ENCODE measurements at places on chromosomes 7 and 10. TPM values are rescaled to one million over a fixed set of nuclear protein-coding genes. Genes with fewer than 3 reads are reported as not detected.

- no peaks in the 10 kb centered on the region for H3K27me3 ChIP-seq
- DNase-seq, result peak; percentile 64
- H3K4me1 ChIP-seq, result 0 out of 2 replicates have a peak, but pooled peaks cover 6% of the 10 kb centered on the region
- H3K4me3 ChIP-seq, result peak overlapping the region; percentile 85
- peaks cover 8% of the 10 kb centered on the region for H3K36me3 ChIP-seq
These were observed 1.2 kb downstream of the MARCHF5 start for GRCh38 chr10:92291921-92292845.

GRCh38 chr10:48651839-48652238 lies 32.8 kb upstream of the WDFY4 start:
- H3K27ac ChIP-seq, result no peak overlapping the region
- no peaks in the 10 kb centered on the region for H3K27me3 ChIP-seq
- peaks cover 13% of the 10 kb centered on the region for H3K4me1 ChIP-seq

- peak; percentile 36 for DNase-seq
- peak overlapping the region; percentile 93 for H3K4me3 ChIP-seq
- H3K4me1 ChIP-seq, result peaks cover 16% of the 10 kb centered on the region
- no peaks in the 10 kb centered on the region for H3K36me3 ChIP-seq
These were observed 1.1 kb downstream of the TTYH3 start for GRCh38 chr7:2632733-2633537.

DNA sequence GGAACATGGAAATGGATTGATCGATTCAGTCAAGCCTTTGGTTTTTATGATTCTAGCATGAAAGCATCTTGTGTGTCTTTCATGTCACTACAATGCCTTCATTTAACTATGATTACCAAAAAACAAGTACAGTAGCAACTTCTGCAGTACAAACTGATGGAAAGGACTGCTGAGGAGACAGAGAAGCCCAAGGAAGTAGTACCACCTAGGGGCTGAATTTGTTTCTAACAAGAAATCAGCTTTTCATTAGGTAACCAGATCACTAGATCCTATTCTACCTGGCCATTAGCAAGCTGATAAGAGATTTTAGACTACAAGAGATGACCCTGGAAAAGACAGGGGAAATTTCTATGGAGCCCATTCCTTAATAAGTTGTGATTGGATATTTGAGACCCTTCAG lies 3.2 kb upstream of the IFIT1 start:
- H3K36me3 ChIP-seq, result no peaks in the 10 kb centered on the region
- no peak overlapping the region for H3K27ac ChIP-seq

- H3K27me3 ChIP-seq, result no peaks in the 10 kb centered on the region
- no peak for DNase-seq
- no peaks in the 10 kb centered on the region for H3K4me1 ChIP-seq
These were observed 102.6 kb upstream of the TBX20 start for GRCh38 chr7:35356495-35356894.

DNA sequence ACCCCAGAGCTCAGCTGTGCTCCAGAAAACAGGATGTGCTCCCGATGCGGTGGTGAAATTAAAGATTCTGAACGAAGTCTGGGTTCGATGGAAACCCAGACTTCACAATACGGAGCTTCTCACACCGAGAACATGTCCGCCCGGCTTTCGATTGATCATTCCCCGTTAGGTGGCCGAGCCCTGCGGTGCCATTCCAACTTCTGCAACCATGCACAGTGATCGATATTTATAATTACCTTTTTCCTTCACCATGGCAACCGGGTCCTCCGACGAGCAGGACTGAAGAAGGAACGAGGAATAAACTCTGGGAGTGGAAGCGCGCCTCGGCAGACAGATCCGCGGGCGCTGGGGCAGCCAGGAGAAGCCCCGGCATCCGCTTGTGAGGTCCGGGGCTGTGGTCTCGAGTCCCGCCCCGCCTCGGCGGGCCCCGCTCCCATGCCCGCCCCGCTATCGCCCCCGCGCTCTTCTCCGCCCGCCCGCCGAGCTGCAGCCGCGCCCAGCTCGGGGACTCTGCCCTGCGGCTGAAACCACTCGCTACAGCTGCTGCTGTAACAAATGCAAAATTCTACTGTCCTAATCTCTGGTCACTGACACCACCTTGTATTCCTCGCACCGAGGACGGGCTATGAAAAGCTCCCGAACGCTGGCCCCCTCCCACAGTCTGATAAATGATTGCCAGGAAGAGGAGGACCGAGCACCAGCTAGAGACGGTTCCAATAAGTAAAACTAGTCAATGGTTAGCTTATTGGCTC lies 26.2 kb downstream of the ABLIM1 start:
- no peak for DNase-seq
- no peaks in the 10 kb centered on the region for H3K27me3 ChIP-seq
- peaks cover 44% of the 10 kb centered on the region for H3K4me1 ChIP-seq
- H3K27ac ChIP-seq, result no peak overlapping the region

GRCh38 chr7:79563821-79564522 lies 110.5 kb upstream of the MAGI2 start:
- H3K36me3 ChIP-seq, result no peaks in the 10 kb centered on the region
- no peaks in the 10 kb centered on the region for H3K4me1 ChIP-seq
- no peak overlapping the region for H3K27ac ChIP-seq
- no peak overlapping the region for H3K4me3 ChIP-seq
- no peaks in the 10 kb centered on the region for H3K27me3 ChIP-seq
- DNase-seq, result no peak

DNA sequence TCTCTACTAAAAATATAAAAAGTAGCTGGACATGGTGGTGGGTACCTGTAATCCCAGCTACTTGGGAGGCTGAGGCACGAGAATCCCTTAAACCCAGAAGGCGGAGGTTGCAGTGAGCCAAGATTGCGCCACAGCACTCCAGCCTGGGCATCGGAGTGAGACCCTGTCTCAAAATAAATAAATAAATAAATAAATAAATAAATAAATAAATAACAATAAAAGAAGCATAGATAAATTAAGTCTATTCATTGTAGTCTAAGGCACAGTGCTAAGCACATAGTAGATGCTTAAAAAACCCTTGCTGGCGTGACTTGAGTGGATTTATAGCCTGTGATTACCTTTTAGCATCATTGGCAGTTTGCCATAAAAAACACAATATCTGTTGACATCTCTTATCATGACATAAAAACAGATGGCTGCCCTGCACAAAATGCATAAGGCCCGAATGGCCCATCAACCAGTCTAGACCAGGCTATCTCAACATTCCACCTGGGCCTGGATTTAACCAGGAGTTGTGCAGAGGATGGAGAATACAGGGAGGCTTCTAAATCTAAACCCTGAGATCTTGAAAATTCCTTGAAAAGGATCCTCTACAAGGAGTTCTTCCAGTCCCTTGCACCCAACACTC lies 94.9 kb downstream of the PRLHR start:
- peak overlapping the region; percentile 96 for H3K27ac ChIP-seq
- no peaks in the 10 kb centered on the region for H3K36me3 ChIP-seq
- H3K27me3 ChIP-seq, result no peaks in the 10 kb centered on the region
- peak; percentile 4 for DNase-seq

- no peaks in the 10 kb centered on the region for H3K4me1 ChIP-seq
- no peak overlapping the region for H3K27ac ChIP-seq
- no peak for DNase-seq
- H3K27me3 ChIP-seq, result no peaks in the 10 kb centered on the region
- no peaks in the 10 kb centered on the region for H3K36me3 ChIP-seq
These were observed 20.7 kb upstream of the TECTB start for GRCh38 chr10:112262546-112262945.

GRCh38 chr7:18503126-18503866 lies 7.7 kb downstream of the HDAC9 start:
- H3K36me3 ChIP-seq, result no peaks in the 10 kb centered on the region
- no peak overlapping the region for H3K27ac ChIP-seq
- no peak for DNase-seq
- no peaks in the 10 kb centered on the region for H3K27me3 ChIP-seq
- no peak overlapping the region for H3K4me3 ChIP-seq

DNA sequence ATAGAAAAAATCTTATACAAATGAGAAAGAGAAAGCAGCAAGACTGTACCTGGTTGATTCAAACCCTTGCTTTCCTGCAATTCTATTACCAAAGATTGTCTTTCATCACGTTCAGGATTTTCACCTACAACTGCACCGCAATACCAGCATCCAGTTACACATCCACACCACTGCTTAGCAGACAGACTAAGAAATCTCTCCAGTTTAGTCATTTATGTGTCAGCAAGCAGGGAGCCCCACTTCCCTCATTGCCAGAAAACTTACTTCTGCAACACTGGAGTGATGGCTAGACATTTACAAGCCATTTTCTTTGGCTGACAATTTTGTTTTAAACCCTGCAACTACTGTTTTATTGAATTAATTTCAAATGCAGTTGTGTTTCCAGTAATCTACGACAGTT lies 359.6 kb upstream of the MEOX2 start:
- H3K4me3 ChIP-seq, result no peak overlapping the region
- no peaks in the 10 kb centered on the region for H3K4me1 ChIP-seq
- H3K36me3 ChIP-seq, result no peaks in the 10 kb centered on the region
- no peak for DNase-seq
- 0 out of 2 replicates have a peak, but pooled peaks cover 6% of the 10 kb centered on the region for H3K27me3 ChIP-seq
- no peak overlapping the region for H3K27ac ChIP-seq

DNA sequence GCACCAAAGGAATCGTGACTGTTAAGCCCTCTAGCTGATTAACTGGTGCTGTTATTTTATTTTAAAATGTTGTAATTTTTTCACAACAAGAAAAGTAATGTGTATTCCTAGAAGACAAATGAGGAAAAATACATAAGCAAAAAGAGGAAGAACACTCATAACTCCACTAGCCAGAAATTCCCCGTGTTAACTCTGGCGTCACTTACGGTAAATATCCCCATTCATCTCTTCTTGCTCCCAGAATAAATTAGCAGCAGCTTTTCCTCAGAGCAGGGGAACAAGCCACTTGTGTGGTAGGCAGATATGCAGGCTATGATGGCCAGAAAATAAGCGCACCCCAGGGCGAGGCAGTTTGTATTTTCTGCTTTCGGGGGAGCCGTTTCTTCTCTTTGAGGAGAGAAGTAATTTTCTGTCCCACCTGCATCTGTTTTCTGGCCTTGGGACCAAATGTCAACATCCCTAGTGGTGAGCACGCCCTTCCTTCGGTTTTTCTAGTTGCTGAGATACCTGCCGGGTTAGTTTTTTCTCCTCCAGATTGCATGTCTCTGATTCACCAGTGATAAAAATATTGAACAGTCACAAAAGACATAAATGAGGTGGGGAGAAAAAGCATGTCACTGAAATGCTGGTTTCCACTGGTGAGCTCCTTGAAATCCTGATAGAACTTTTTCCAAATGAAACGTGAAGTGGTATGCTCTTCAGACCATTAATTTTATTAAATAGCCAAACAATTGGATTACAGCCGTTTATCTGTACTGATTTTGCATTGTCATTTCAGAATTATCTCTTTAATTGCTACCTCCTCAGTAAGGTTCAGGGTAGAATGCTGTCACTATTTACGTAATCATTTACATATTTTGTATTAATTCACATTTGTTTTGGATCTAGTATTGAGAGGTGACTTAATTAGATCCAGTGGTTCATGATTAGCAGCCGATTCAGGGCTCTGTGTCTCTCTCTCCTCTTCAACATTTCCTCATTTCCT lies 268.1 kb downstream of the CAMK1D start:
- H3K36me3 ChIP-seq, result no peaks in the 10 kb centered on the region
- DNase-seq, result peak; percentile 63
- H3K27ac ChIP-seq, result peak overlapping the region; percentile 43
- peaks cover 10% of the 10 kb centered on the region for H3K4me1 ChIP-seq
- no peaks in the 10 kb centered on the region for H3K27me3 ChIP-seq

- no peak for DNase-seq
- no peaks in the 10 kb centered on the region for H3K36me3 ChIP-seq
- H3K4me3 ChIP-seq, result no peak overlapping the region
- no peaks in the 10 kb centered on the region for H3K4me1 ChIP-seq
- no peaks in the 10 kb centered on the region for H3K27me3 ChIP-seq
These were observed 54.5 kb downstream of the INSIG1 start for GRCh38 chr7:155352076-155352752.

Gene MYOZ1
- 0.17 TPM for total RNA-seq

Gene PTPN20
- total RNA-seq, result 3.9 TPM

Gene RARRES2
- not detected for total RNA-seq

Gene FAM25G
- not detected for total RNA-seq

Gene AKR1E2
- total RNA-seq, result not detected

Gene PWWP2B
- total RNA-seq, result 41.5 TPM

Gene NKX2-3
- total RNA-seq, result 0.07 TPM

Gene AKR1D1
- total RNA-seq, result not detected

Gene HABP2
- not detected for total RNA-seq

Gene SPDYE9
- total RNA-seq, result not detected

All from PC-3 (cell line).